ENCODE measurements at places on chromosomes 5 and 9. TPM values are rescaled to one million over a fixed set of nuclear protein-coding genes. Genes with fewer than 3 reads are reported as not detected.

DNA sequence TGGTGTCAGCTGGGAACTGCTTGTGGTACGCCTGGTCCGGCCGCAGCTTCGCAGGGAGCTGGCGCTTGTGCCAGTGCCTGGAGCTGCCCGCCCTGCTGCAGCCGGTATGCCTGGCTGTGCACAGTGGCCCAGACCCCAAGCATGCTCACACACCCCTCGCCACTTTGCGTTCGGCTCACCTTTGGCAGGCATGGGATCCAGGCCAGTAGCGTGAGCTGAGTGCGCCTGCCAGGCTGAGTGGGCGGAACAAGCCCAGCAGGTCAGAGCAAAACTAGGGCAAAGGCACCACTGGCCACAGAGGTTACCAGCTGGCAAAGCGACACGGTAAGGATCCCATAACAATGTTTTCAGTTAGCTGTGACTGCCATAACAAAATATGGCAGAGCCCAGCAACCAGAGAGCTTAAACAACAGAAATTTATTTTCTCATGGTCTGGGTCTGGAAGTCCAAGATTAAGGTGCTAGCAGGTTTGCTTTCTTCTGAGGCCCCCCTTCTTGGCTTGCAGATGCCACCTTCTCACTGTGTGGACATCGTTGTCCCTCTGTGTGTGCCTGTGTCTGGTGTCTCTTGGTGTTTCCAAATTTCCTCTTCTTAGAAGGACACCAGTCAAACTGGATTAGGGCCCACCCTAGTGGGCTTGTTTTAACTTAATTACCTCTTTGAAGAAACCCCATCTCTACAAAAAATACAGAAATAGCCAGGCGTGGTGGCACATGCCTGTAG is 61.6 kb downstream of the PSAT1 start:
- DNase-seq, result no peak

DNA sequence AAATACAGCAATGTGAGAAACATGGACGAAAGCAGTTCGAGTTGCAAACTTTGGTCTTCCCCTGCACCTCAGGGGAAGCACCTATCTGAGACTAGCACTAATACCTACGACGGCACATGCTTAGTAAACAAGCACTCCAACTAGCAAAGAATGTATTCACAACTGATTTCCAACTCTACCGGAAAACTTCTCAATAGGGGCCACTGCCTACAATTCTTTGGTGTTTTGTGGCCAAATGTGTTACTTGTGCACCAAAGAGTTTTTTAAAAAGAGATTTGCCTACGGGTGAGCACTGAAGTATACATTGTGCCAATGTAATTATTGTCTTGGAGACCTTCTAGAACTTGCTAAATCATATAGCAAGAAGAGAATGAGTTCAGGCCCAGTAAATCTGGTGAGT is 12.2 kb downstream of the ENC1 start:
- DNase-seq, result no peak

DNA sequence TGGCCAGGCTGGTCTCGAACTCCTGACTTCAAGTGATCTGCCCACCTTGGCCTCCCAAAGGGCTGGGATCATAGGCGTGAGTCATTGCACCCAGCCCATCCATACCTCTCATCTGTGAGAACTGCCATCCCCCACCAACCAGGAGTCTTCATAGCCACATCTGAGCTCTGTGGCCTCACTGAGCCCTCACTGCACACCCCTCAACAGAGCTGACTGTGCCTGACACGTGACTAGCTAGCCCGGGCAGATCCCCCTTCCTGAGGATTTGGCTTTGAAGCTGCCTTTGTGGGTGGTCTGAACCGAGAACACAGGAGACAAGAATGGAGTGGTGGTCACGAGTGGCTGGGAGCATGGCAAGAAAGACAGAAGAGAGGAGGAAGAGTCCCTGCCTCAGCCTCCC is 15.6 kb downstream of the AK8 start:
- DNase-seq, result no peak

GRCh38 chr9:92308893-92309292 is 15.4 kb upstream of the IARS1 start:
- no peak for DNase-seq

GRCh38 chr5:14229181-14229580 is 86.0 kb downstream of the TRIO start:
- DNase-seq, result no peak

DNA sequence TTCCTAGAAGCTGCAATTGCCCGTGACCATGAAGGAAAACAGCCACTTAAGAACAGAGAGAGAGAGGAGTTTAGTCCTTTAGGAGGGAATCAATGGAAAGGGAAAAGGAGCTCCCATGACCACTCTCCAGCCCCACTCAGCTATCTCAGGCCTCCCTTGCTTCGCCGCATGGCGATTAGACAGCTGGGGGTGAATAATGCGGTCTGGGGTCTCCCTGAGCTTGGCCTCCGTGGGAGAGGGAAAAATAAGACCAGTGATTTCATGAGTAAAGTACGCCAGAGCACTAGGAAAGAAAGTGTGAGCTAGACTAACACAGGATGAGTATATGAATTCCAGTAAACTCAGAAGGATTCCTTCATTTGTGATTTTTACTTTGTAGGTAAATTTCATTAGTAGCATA is 180.3 kb downstream of the TRIO start:
- DNase-seq, result no peak

DNA sequence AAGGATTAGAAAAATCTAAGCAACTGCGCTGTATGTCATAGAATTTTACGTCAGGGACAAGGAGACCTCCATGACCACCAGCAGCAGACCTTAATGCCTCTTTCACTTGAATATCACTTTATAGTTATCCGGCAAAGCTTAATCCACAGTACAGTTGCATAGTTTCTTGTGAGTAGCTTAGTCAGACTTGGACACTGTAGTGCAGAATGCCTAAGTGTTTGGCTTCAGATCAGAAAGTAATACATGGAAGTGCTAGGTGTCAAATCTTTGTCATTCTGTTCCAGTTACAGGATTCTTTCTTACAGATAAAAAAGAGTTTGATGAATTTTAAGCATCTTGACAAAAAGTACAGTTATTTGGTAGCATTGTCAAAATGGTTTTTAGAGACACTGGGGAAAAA is 239.9 kb upstream of the PAPPA start:
- DNase-seq, result no peak

GRCh38 chr9:3012245-3012644 is 168.3 kb upstream of the PUM3 start:
- DNase-seq, result no peak

Gene AMBP
- total RNA-seq, result not detected

Gene DOCK2
- total RNA-seq, result 18.4 TPM

Gene PDLIM7
- total RNA-seq, result 420 TPM

Gene ITK
- 0.29 TPM for total RNA-seq

Gene CD274
- total RNA-seq, result 16.1 TPM

Gene LCP2
- not detected for total RNA-seq

Gene CRHBP
- not detected for total RNA-seq
